ENCODE measurements at places on chromosomes 16 and 17.

- DNase-seq, result no peak
These were observed 103.7 kb downstream of the RAP1GAP2 start for GRCh38 chr17:2899906-2900305.

DNA sequence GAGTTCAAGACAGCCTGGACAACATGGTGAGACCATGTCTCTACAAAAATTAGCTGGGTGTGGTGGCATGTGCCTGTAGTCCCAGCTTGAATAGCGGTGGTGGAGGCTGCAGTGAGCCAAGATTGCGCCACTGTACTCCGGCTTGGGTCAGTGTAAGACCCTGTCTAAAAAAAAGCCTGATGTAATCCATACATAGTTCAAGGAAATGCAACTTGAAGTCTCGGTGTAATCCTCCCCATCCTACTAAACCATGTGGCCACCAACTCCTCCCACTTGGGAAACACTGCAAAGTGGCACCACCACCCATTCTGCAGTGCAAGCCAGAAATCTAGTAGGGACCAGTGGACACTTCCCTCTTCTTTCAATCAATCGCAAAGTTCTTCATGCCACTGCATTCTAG lies 5.4 kb upstream of the KPNB1 start:
- DNase-seq, result no peak

- no peak for DNase-seq
These were observed 2.0 kb downstream of the SNRNP25 start for GRCh38 chr16:55571-56136.

DNA sequence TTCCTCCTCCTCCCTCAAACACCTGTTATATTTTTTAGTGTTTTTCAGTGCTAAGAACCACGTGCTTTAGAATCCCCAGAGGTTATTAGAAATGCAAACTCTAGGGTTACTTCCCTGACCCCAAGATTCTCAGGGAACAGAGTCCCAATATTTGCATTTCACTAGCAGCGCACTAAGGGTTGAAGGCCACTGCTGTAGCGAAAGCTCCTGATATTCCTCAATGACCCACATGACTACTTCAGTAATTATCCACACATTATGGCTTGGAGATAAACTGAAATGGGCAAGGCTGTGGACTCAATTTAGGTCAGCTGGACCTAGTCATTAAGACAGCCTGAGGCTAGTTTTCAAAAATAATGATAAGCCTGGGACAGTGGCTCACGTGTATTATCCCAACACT lies 78.5 kb upstream of the BCAR1 start:
- DNase-seq, result no peak

- DNase-seq, result no peak
These were observed 10.6 kb upstream of the VAT1L start for GRCh38 chr16:77777745-77778144.

DNA sequence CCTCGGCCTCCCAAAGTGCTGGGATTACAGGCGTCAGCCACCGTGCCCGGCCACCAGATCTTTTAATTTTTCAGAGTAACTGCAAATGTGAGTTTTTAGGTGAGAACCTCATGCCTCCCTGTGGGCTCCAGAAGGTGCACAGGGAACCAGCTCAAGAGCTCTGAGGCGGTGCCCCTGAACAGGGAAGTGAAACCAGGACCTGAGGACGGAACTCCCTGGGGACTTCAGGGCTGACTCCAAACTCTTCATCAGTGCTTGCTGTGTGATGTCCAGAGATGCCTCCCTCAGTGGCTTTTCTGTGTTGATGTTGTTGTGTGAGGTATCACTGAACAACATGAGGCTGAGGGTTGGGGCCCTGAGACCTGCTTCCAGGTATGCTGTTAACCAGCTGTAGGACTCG lies 23.8 kb downstream of the SLC12A3 start:
- DNase-seq, result no peak

- DNase-seq, result no peak
These were observed 32.4 kb downstream of the CLTC start for GRCh38 chr17:59652119-59652518.

DNA sequence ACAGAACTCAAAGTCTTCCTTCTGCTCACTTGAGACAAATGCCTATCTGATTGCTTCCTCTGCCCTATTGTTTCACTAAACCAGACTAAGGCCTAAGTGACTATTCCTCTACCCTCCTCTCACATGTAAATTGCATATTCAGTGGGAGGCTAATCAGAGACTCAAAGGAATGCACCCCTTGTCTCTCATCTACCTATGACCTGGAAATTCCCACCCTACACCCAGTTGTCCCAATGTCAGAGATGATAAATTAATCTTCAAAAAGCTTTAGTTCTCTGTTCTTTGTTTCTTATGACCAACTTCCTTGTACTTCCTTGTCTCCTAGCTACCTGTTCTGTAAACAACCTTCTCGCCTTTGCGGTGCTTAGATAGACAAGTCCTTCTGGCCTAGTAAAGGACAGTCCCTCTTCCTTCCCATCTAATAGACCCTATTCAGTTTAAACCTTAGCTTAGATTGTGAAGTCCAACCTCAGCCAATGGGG lies 76.0 kb downstream of the EMP2 start:
- DNase-seq, result no peak

DNA sequence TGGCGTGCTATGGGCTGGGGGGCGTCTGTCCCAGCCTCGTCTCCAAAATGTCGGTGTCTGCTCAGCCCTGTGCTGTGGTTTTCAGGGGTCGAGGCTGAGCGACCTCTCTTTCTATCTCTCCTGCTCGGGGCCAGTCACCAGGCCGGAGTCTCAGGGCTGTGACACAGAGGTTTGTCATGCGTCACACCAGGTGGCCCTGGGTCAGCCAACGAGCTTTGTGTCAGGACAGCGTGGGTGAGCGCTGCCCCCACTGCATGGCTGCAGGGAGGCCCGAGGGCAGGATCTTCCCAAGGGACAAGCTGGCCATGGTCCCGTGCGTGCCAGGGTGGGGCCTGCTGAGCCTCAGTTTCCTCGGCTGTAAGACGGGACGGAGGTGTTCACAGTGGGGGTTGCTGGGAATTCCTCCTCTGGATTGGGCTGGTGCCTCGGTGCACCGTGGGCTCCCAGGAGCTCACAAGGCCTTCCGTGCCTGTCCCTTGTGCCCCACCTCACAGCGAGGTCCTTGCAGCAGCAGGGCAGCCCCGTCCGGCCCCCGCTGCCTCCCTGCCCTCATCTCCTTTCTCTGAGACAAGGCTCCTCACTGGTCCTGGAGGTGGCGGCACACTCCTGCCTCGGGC lies 50.5 kb downstream of the CBFA2T3 start:
- no peak for DNase-seq

GRCh38 chr16:89166696-89167424 lies 4.7 kb upstream of the CDH15 start:
- no peak for DNase-seq

DNA sequence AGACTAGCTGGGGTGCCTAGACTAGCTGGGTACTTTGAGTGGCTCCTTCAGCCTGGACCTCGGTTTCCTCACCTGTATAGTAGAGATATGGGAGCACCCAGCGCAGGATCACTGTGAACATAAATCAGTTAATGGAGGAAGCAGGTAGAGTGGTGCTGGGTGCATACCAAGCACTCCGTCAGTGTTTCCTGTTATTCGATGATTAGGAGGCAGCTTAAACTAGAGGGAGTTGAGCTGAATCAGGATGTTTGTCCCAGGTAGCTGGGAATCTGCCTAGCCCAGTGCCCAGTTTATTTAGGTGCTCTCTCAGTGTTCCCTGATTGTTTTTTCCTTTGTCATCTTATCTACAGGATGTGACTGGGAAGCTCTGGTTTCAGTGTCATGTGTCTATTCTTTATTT lies 8.4 kb upstream of the TMEM235 start:
- no peak for DNase-seq

DNA sequence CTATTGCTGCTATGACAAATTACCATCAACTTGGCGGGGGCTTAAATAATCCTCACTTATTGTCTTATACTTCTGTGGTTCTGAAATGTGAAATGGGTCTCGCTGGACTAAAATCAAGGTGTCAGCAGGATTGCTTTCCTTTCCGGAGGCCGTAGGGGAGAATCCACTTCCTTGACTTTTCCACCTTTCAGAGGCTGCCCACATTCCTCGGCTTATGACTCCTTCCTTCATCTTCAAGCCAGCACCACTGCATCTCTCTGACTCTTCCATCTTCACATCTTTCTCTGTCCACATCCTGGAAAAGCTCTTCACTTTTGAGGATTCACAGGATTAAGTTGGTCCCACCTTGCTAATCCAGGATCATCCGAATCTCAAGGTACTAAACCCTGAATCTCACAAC lies 217.8 kb downstream of the GRIN2A start:
- DNase-seq, result no peak

DNA sequence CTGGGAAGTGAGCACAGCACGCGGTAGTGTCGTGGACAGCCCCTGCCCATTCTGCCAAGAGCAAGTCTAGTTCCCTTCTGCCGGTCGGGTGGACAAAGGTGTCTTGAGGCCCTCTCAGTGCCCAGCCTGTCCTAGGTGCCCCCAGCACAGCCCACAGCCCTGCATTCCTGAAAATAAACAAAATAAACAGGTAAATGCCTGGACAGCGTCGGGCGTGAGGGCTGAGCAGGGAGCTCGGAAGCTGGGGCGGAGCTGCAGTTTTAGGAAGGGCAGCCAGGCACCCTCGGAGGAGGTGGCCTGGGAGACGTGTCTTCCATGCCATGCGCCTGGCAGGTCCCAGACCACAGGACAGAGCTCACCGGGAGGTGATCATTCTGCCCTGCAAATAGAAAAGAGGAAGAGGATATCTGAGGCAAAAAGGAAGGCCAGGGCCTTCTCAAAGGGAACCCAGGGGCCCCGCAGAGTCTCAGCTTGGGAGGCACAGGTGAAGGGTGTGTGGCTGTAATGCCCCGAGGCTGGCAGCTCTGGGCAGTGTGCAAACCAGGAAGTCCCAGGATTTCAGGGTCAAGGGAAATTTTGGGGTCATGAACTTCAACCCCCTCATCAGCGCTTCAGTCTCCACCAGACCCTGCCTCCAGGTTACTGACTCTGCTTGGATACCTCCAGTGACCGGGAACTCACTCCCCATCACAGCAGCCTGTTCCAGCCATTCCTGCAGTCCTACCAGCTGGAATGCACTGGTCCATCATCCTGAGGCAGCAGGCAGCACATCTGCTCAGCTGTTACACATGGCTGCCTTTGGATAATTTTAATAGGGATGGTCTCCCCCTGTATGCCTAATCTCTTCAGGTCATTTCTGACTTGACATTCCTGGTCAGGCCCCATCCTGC lies 1.7 kb downstream of the ZNF469 start:
- DNase-seq, result no peak

- DNase-seq, result no peak
These were observed 44.1 kb downstream of the COG7 start for GRCh38 chr16:23408823-23409298.

DNA sequence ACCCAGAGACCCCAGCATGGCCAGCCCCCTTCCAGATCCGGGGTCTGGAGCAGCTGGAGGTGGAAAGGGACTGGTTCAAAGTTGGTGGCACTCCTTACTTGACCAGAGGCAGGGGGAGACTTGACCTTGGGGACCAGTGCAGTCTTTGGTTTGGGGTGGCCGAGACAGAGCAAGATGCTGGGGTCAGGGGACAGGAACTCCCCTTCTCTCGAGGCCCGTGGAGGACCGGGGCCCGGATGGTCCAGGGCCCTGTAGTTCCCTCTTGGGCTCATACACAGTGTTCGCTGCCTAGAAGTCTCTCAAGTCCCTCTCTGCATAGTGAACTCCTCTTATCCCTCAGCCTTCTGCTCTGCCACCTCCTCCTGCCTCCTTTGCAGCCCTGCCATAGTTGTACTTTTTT lies 601 bp upstream of the PRSS33 start:
- no peak for DNase-seq

- DNase-seq, result no peak
These were observed 1.2 kb upstream of the GRB7 start for GRCh38 chr17:39736319-39737165.

DNA sequence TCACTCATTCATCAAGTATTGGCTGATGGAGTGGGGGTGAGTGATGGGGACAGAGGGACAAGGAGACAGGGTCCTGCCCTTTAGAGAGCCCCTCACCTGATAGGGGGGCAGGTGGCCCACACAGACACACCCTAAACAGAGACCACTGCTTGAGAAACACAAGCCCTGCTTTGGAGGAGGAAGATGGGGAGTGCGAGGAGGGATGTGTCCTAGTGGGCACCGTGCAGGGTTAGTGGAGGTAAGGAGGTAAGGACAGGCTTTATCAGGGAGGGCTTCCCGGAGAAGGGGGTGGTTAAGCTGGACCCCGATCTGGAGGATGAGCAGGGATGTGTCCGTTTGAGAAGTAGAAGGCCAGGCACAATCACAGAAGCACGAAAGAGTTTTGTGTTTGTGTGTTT lies 8.2 kb upstream of the SMTNL2 start:
- no peak for DNase-seq

- no peak for DNase-seq
These were observed 81.1 kb upstream of the DNAH17 start for GRCh38 chr17:78658281-78658785.

- no peak for DNase-seq
These were observed 19.6 kb downstream of the SPIRE2 start for GRCh38 chr16:89847940-89848297.

- no peak for DNase-seq
These were observed 2.3 kb downstream of the CSF3 start for GRCh38 chr17:40017422-40018080.

DNA sequence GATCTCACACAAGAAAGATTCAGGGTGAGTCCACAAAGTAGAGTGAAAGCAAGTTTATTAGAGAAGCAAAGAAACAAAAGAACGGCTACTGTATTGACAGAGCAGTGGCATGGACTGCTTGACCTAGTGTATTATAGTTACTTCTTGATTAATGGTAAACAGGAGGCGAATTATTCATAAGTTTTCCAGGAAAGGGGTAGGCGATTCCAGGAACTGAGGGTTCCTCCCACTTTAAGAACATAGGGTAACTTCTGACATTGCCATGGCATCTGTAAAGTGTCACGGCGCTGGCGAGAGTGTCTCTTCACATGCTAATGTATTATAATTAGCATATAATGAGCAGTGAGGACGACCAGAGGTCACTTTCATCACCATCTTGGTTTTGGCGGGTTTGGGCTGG lies 93.2 kb downstream of the CACNG3 start:
- no peak for DNase-seq

GRCh38 chr17:59139939-59140338 lies 15.0 kb downstream of the SKA2 start:
- DNase-seq, result no peak

- DNase-seq, result no peak
These were observed 192.6 kb downstream of the MYO1D start for GRCh38 chr17:32684087-32684958.
